HuH-7.5 (cell line): ENCODE measurements at places on chromosomes 13 and 19.

DNA sequence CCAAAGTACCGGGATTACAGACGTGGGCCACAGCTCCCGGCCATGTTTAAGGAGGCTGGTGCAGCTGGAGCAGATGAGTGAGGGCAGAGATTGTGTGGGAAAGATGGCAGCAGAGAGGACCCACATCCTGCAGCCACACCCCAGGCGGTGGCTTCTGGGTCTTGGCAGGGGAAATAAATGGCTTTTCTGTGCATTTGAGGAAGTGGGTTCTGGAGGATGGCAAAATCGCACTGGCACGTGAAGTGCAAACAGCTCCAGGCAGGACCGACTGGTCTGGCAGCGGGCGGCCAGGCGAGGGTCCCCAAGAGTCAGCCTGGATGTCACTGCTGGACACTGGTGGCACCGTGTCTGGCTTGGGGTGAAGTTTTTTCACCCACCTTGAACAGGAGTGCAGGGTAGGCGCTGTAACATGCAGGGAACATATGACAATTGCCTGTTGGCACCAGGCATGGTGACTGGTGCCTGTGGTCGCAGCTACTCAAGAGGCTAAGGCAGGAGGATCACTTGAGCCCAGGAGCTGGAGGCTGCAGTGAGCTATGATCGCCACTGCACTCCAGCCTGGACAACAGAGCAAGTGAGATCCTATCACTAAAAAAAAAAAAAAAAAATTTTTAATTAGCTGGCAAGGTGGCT lies 8.4 kb downstream of the B3GNT3 start:
- DNase-seq, result no peak

- no peak for DNase-seq
Measured at GRCh38 chr13:30466358-30466714, 600 bp upstream of the HMGB1 start.

GRCh38 chr13:83731113-83731512 lies 151.2 kb downstream of the SLITRK1 start:
- DNase-seq, result no peak

- DNase-seq, result no peak
Measured at GRCh38 chr13:32902029-32902780, 114.0 kb upstream of the KL start.

GRCh38 chr13:70310396-70311119 lies 202.3 kb upstream of the KLHL1 start:
- peak; percentile 11 for DNase-seq

- no peak for DNase-seq
Measured at GRCh38 chr19:31275068-31275334, 74.2 kb downstream of the TSHZ3 start.

DNA sequence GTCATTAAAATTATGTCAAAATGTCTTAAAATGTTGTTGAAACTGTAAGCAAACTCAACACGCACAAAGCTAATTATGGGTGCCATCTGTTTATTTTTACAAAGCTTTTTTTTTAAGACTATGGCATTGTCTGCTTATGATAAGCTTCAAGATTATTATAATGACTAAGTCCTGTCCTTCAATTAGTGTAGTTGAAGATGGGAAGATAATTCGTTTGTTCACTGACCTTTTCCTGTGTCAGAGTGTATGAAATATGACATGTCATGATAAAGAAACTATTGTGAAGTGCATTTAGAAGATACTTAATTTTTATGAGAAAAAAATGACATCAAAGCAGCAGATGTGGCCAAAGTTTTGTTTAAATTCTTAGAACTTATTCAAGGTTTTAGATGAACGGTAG lies 211.3 kb downstream of the PCCA start:
- no peak for DNase-seq

DNA sequence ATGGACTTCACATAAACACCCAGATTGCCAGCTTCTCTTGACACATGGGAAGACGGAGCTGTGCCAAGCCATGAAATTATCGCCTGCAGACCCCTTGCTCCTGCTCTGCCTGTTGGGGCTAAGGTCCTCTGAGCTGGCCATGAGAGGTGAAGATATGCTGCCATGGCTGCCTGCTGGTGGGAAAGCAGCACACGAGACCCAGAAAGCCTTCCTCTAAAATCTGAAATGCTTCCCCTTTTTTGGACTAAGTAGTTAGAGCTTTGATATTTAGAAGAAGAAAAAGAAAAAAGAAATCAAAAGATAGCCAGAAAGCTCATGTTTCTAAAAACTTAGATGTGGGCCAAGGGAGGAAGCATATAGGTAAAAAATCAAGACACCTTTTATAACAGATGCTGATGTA lies 11.2 kb downstream of the WDFY2 start:
- DNase-seq, result no peak

DNA sequence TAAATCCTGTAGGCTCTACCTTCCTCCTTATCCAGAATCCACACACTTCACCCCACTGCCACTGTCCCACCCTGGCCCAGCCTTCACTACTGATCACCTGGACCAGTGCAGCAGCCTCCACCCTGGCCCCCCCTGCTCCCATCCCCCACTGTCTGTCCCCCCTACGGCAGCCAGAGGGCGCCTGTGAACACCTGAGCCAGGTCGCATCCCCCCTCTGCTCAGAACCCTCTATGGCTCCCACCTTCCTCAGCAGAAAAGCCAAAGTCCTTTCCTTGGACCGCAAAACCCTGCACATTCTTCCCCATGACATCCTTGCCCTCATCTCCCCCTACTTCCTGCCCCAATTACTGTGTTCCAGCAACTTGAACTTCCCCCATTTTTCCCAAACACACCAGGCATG lies 20.6 kb downstream of the ELAVL3 start:
- DNase-seq, result no peak

- DNase-seq, result no peak
Measured at GRCh38 chr13:19726611-19727010, 56.1 kb downstream of the PSPC1 start.

DNA sequence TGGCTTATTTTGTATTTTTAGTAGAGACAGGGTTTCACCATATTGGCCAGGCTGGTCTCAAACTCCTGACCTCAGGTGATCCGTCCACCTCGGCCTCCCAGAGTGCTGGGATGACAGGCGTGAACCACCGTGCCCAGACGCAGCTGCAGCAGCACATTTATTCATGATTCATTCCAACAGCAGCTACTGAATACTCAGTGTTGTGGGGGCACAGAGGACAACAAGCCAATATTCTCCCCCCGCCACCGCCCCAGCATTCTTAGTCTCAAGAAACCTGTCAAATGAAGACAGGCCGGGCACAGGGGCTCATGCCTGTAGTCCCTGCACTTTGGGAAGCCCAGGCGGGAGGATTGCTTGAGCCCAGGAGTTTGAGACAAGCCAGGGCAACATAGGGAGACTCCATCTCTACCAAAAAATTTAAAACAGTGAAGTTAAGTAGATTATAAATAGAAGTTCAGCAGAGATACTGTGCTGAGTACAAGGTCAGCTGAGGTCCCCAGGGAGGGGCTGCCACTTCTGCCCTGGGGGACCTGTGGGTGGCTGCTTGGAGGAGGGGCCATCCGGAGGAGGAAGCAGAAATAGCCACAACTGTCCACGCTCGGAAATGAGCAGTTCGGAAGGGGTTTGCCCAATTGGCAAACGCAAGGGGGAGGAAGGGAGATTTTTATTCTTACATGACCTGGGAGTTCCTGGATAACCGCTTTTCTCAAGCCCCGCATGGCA lies 4.3 kb downstream of the DOT1L start:
- DNase-seq, result no peak

GRCh38 chr19:49862391-49863253 lies 4.8 kb downstream of the PNKP start:
- DNase-seq, result peak; percentile 87

DNA sequence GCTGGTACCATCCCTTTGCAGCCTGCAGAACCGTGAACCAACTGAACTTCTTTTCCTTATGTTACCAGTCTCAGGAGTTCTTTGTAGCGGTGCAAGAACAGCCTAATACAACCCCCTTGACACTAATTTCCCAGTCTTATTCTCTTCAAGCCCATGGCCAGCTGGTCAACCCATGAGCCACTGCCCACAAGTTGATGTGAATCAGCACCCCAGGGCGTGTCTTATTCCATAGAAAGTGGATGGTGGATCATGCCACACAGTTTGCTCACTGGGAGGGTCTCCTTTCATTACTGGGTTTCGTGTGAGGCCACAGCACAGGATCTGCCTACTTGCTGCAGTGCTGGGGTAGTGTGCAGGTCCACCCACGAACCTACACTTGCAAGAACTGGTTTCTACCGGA lies 27.0 kb downstream of the TEX29 start:
- DNase-seq, result no peak

- DNase-seq, result peak; percentile 86
Measured at GRCh38 chr19:1244693-1245451, 3.3 kb downstream of the ATP5F1D start.

GRCh38 chr13:95385798-95386197 lies 84.5 kb upstream of the ABCC4 start:
- DNase-seq, result no peak

DNA sequence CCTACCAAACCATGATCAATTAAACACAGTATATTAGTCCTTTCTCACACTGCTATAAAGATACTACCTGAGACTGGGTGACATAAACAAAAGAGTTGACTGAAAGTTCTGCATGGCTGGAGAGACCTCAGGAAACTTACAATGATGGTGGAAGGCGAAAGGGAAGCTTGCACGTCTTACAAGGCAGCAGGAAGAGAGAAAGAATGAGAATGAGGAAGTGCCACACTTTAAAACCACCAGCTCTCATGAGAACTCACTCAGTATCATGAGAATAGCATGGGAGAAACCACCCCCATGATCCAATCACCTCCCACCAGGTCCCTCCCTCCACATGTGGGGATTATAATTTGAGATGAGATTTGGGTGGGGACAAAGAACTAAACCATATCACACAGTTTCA lies 324.9 kb upstream of the ZNF507 start:
- no peak for DNase-seq

- no peak for DNase-seq
Measured at GRCh38 chr19:29006057-29006735, 206.8 kb downstream of the UQCRFS1 start.

- no peak for DNase-seq
Measured at GRCh38 chr19:32916969-32917615, 47.5 kb upstream of the SLC7A9 start.

GRCh38 chr13:91664039-91664438 lies 265.6 kb downstream of the GPC5 start:
- no peak for DNase-seq

DNA sequence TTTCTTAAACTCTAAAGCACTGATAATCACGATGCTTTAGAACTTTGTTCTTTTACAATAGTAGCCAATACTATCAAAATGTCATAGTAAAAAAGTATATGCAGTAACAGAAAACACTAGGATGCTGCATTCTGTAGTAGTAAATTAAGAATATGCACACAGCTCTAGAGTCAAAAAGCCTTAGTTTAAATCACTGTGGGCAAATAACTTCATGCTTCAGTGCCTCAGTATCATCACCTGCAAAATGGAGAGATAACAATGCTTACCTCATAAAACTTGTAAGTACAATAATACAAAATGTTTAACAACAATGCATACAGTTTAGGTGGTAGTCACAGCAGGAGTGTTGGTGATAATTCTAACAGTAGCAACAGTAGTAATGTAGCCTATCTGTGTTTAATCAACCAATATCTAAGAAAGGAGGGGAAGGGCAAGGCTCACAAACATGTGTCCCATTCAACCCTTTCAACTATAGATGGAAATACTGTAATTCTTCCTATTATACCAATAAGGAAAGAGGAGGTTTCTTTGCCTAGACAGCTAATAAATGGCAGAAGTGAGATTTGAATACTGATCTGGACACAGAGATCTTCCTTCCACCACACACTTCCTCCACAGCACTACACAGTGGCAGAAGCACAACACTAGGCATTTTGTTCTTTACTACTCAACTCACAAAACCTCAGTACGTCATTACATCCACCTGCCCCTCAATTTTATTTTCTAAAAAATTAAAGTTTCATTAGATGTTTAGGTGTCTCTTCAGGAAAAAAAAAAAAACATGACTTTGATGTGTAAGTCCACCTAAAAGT lies 4.6 kb downstream of the RBM26 start:
- no peak for DNase-seq

- no peak for DNase-seq
Measured at GRCh38 chr19:1884291-1884718, 991 bp downstream of the ABHD17A start.

- no peak for DNase-seq
Measured at GRCh38 chr13:51605698-51606097, 21.4 kb downstream of the WDFY2 start.

- DNase-seq, result no peak
Measured at GRCh38 chr13:39773833-39774232, 118.4 kb downstream of the COG6 start.

- no peak for DNase-seq
Measured at GRCh38 chr13:27370305-27370872, 54.0 kb upstream of the GTF3A start.

GRCh38 chr13:68009546-68009945 lies 779.4 kb upstream of the PCDH9 start:
- DNase-seq, result no peak

GRCh38 chr19:14072535-14073260 lies at the start of gene MISP3:
TSS of gene MISP3 (plus strand) at chr19:14072786. CDS start at chr19:14073310, 524 bp downstream.
- DNase-seq, result peak; percentile 68

- no peak for DNase-seq
Measured at GRCh38 chr13:24090049-24090448, 70.5 kb upstream of the SPATA13 start.

DNA sequence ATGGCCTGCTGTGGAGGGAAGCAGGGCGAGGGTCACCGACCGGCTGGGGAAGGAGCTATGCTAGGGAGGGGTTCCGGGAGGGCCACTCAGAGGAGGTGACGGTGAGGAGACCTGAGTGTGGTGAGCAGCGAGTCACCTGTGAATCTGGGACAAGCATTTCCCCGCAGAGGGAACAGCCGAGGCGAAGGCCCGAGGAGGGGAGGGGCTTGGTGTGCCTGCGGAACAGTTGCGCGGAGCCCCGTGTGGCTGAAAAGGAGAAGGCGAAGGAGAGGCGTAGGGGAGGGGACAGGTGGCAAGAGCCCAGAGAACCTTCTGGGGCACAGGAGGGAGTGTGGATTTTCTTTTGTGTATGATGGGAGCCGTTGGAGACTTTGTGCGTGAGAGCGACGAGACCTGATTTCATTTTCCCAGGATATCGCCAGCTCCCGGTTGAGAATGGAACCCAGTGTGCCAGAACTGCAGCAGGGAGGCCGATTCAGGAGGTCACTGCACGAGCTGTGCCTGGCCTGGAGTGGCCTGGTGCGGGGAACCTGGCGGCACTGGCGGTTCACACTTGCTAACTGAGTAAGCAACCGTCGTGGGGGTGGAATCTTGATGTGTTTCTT lies 117.7 kb upstream of the ZNF507 start:
- no peak for DNase-seq

- DNase-seq, result no peak
Measured at GRCh38 chr19:39607021-39607420, 4.7 kb downstream of the LGALS13 start.

- DNase-seq, result no peak
Measured at GRCh38 chr19:5407356-5407755, 47.9 kb upstream of the ZNRF4 start.
